WTC11 (cell line): ENCODE measurements at places on chromosomes 11 and 22. TPM values are rescaled to one million over a fixed set of nuclear protein-coding genes. Genes with fewer than 3 reads are reported as not detected.

GRCh38 chr11:86955361-86956120 lies at the start of gene FZD4:
Gene FZD4 (minus strand): TSS chr11:86955395. CDS start chr11:86955085, 310 bp downstream.
- H3K27me3 ChIP-seq: peaks cover 29% of the 10 kb centered on the region
- DNase-seq: peak; percentile 91
- H3K4me1 ChIP-seq: peaks cover 47% of the 10 kb centered on the region
- H3K36me3 ChIP-seq: peaks cover 18% of the 10 kb centered on the region
- peak within 1 kb of the TSS; percentile 96 for H3K27ac ChIP-seq

The TMPRSS5 gene
- total RNA-seq: 0.85 to 1.7 TPM (median 1.1 TPM) in 3 replicates

GRCh38 chr11:124123622-124124021 lies 8.4 kb downstream of the VWA5A start:
- H3K36me3 ChIP-seq: peaks cover 66% of the 10 kb centered on the region
- DNase-seq: peak; percentile 35
- no peak overlapping the region for H3K4me3 ChIP-seq
- no peak overlapping the region for H3K27ac ChIP-seq
- H3K4me1 ChIP-seq: peaks cover 6% of the 10 kb centered on the region

GRCh38 chr11:118621071-118621783 lies 13.8 kb downstream of the PHLDB1 start:
- H3K36me3 ChIP-seq: no peaks in the 10 kb centered on the region
- H3K27ac ChIP-seq: peak overlapping the region; percentile 86
- peaks cover 60% of the 10 kb centered on the region for H3K4me1 ChIP-seq
- no peaks in the 10 kb centered on the region for H3K27me3 ChIP-seq
- peak overlapping the region; percentile 85 for H3K4me3 ChIP-seq

- H3K27me3 ChIP-seq: peaks cover 4% of the 10 kb centered on the region
- H3K27ac ChIP-seq: no peak overlapping the region
- no peaks in the 10 kb centered on the region for H3K4me1 ChIP-seq
- H3K4me3 ChIP-seq: no peak overlapping the region
These were observed 24.3 kb upstream of the MRGPRX2 start for GRCh38 chr11:19084661-19085315.
